ENCODE measurements at places on chromosomes 16 and 17.
A peak's percentile ranks its signal among the peaks of the same experiment; 100 is the strongest.

- no peak for DNase-seq
These were observed 35.0 kb upstream of the ALKBH5 start for GRCh38 chr17:18148586-18148985.

DNA sequence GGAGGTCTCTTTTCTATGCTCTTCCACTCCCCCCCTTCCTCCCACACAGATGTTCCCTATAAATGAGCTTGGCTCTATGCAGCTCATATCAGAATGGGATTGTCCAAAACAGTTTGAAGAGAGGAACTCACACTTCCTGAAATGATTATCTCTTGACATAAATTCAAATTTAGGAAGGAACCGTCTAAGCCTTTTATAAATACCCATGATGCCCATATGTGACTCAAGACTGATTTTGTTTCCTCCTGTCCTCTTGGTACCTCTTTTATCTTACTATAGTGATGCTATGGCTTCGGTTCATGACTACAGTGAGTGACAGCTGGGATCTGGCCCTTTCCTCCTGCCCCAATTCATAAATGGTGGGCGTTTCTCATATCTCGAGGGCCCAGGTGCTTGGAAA lies 16.6 kb upstream of the TERF2 start:
- DNase-seq: no peak

DNA sequence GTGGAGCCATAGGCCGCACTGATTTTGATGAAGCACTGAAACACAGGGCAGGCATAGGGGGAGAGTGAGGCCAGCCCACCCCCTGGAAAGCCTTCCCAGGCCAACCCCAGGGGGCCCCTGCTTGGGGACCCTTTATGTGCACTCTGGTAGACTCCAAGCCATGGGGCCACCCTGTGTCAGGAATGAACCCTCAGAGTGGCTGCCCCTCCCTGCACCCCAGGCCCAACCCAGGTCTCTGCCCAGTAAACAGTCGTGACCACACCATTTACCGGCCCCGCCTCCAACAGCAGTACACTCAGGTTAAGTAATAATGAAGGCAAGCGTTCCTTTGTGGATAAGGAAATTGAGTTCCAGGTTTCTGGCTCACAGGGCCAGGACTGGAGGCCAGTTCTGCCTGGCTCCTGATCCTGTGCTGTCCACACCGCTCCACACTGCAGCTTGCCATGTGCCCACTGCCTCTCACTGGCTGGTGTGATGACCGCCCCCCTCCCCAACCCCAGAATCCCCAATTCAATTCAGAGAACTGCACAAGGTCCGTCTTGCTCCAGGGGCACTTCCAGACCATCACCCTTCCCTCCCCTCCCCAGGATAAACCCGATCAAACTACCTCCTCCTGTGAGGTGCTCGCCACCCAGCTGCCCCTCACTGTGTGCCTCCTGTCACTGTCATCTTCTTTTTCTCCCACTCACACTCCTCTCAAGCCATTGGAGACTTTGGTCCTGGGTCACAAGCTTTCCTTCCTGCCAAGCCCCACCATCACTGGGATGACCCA lies 13.6 kb downstream of the PIMREG start:
- DNase-seq: peak; percentile 57

- DNase-seq: peak; percentile 39
These were observed 19.7 kb upstream of the RCVRN start for GRCh38 chr17:9924735-9925191.

GRCh38 chr17:7703584-7704479 lies 1.2 kb upstream of the EFNB3 start:
- no peak for DNase-seq

- DNase-seq: no peak
These were observed 242.5 kb downstream of the BCAS3 start for GRCh38 chr17:60920107-60920506.

DNA sequence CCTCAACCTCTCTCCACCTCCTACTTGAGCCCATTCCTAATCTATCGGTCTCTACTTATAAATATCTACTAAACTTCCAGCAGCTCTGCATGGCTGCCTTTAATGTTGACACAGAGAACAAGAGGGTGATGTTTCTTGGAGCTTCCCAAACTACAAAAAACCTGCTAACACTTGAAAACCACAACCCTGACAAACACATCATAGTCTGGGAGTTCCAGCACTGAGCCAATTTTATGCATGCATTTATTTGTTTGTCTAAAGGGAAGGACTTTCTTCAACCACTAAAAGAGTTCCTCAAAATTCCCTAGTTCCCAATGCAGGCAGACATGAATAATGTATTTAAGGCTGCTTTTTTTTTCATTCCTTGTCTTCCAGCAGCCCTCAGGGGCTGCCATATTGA lies 331.8 kb upstream of the XYLT1 start:
- no peak for DNase-seq

DNA sequence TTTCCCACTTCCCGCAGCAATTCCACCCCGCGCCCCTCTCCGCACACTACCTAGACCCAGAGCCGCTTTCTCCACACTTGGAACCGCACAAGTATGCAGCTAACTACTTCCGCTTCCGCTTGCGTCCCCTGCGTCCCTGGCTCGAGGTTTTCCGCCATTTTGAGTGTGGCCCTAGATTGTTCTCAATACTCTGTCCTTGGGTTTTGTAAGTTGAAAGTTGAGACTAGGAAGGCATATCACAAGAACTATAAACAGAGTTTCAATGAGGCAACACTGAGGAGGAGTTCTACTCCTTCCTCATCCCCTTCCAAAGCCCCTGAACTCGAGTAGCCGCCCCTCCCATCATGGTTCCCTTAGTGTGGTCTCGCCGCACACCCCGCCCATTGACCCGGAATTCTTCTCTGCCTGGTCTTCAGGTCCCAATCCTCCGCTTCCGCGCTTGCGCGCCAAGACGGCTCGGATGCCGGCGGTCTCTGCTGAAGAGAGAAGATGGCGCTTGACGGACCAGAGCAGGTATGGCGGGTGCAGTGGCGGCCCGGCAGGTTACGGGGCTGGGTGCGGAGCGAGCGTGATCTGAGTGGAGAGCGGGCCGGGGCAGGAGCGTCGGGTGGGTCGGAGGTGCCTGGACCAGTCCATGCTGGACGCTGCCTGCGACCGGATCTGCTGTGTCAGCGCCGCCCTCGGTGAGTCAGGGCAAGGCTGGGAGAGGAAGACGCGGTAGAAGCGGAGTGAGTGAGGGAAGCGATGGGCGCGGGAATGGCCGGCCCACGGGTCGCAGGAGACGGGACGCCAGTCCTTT lies at the start of the genes FTSJ3 and PSMC5:
Gene FTSJ3, minus strand, starts transcription at position 662 of the 799 bp plus-strand sequence. CDS start 761 bp downstream, outside the sequence.
Gene PSMC5, plus strand, starts transcription at position 430 of the 799 bp plus-strand sequence. Its CDS starts 60 bp downstream, at position 490.
- peak; percentile 90 for DNase-seq

DNA sequence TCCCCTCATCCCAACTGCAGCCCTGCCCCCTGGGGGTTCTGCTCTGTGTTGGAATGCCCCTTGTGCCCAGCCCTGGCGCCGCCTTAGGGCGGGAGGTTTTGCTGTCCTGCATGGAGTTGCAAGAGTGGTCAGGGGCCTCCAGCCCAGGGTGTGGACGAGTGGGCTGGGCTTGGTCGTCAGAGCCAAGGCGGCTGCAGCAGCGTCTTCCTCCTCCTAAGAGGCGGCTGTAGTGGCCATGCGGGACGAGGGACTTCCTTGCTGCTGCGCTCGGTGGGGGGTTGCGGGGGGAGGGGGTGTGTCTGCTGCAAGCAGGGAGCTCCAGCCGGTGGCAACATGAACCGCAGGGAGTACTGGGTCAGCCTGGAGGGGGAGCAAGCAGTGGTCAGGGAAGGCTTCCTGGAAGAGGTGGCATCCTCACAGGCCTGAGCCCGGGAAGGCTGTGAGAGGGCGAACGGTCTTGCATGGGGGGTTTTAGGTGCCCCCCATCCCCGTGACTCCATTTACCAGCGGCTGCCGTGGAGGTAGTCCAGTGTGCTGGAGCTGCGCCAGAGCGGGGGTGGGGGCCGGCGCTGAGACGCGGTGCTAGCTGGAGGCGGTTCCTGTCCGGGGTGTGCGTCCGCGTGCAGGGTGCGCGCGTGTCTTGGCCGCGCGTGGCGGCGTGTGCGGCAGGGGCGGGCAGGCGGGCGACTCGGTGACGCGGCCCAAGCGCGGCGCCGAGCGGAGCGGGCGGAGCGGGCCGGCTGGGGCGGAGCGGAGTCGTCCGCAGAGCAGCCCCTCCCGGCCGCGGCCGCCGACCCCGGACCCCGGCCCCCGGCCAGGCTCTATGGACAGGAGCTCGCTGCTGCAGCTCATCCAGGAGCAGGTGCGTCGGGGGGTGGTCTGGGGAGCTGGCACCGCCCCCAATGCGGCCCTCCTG lies at the start of gene RHBDL1:
Gene RHBDL1, plus strand, starts transcription at position 704 of the 916 bp plus-strand sequence. Its CDS starts 120 bp downstream, at position 824.
- DNase-seq: no peak

- no peak for DNase-seq
These were observed 13.7 kb downstream of the HIC1 start for GRCh38 chr17:2068519-2069051.

DNA sequence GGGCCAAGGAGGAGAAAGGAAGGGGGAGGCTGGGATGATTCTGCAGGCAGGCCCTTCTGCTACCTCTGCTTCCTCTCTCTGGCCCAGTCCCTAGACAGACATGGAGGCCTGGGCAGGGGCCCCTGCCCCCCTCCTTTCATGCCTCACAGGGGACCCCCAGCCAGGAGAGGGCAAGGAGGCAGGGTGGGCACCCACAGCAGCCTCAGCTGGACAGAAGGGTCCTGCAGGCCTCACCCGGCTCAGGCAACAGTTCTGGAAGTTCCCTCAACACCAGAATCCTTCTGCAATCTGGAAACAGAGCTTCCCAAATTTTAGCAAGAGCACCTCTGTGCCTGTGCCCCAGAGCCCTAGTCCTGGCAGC lies 8.7 kb downstream of the ARHGAP27 start:
- DNase-seq: peak; percentile 28

- no peak for DNase-seq
These were observed 9.1 kb downstream of the TEKT3 start for GRCh38 chr17:15332338-15332737.

DNA sequence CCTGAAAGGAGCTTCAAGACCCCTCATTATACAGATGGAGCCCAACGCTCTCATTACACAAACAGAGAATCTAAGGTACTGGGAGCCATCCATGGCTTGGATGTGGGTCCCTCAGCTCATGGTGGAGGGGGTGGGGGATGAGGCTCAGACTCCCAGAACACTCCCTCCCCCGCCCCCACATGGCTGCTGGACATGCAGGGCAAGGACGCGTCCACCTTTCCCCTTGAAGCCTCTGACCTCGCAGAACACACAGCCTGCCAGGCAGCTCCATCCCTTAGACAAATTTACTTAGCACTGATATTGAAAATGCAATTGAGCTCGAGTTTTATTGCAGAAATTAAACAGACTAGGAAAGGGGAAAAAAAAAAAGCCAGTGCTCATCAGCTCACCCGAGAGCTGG lies 203.9 kb downstream of the ZNF423 start:
- DNase-seq: no peak

GRCh38 chr16:12871784-12872183 lies 29.6 kb upstream of the SHISA9 start:
- no peak for DNase-seq

DNA sequence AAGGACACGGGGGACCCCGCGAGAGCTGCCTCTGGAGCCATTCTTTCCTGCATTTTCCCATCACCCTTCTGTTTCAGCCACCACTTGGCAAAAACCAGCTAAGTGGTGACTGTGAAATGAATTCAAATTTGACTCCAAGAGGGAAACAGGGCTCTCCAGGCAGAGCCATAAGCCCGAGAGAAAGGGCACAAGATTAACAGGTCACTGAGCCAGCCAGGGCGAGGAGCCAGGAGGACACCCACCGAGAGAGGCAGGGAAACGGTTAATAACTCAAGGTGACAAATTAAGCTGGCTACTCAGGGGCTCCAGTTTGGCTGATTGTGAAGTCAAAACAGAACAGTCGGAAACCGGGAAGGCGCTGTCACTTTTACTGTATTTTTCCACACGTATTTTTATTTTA lies 67.8 kb upstream of the SOX9 start:
- DNase-seq: no peak

DNA sequence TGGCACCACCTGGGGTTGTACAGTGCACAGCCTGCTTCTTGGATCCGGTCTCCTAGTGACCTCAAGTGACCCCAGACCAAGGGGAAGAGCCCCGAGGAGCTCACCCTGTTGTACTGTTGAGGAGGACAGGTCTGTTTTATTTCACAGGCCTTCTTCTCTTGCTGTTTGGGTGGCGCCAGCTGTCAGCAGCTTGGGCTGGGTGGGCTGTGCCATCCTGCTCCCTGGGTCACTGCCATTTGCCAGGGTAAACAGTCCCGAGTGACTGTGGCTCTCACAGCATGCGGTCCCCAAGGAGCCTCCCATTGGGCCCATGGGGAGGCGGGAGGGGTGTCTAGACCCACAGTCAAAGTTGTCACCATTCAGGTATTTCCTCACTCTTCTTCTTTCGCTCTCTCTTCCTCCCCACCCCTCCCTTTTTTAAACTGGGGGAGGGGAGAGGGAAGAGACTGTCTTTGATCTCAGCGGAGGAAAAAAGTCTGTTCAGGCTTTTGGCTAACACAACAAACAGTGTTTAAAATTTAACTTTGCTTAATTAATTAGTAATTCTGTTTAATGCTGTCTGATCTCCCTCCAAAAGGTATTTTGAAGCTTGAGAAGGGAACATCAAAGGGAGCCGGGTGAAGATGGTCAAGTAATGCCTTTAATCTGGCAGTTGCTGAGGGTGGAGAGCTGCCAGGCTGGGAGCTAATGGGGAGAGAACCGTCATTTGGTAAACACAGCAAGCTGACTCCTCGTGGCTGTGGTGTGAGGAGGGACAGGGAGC lies 64.0 kb downstream of the SNX20 start:
- no peak for DNase-seq

- no peak for DNase-seq
These were observed 24.9 kb downstream of the CDC42EP4 start for GRCh38 chr17:73286863-73287296.

- DNase-seq: no peak
These were observed 8.9 kb downstream of the ZNF213 start for GRCh38 chr16:3143598-3144320.

DNA sequence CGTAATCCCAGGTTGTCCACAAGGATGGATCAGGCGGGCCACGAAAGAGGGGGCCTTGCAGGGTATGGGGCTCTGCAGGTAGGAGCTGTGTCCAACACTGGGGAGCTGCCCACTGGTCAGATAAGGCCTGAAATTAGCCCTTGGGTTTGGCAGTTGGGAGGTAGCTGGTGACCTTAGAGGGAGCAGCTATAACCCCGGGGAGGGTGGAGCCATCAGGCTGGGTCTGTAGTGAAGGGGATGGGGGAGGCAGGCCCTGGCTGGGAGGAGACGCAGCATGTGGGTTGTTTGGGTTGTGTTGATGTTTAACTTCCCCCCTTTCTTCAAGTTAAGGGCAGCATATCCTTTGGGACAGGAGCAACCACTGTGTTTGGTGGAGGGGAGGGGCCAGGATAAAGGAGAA lies 5.9 kb downstream of the MLLT6 start:
- DNase-seq: no peak

GRCh38 chr16:81973737-81974136 lies 37.5 kb downstream of the SDR42E1 start:
- no peak for DNase-seq

GRCh38 chr16:87715658-87716057 lies 50.1 kb downstream of the KLHDC4 start:
- DNase-seq: no peak

- DNase-seq: no peak
These were observed 42.4 kb upstream of the GSG1L start for GRCh38 chr16:28105954-28106353.

- peak; percentile 97 for DNase-seq
These were observed 13.5 kb upstream of the ITGB3 start for GRCh38 chr17:47239967-47240651.

Data from PC-9 (cell line).